ENCODE measurements at places on chromosomes 12 and 14. TPM values are rescaled to one million over a fixed set of nuclear protein-coding genes. Genes with fewer than 3 reads are reported as not detected.

The SLC4A8 gene
- total RNA-seq, result 0.83 TPM

DNA sequence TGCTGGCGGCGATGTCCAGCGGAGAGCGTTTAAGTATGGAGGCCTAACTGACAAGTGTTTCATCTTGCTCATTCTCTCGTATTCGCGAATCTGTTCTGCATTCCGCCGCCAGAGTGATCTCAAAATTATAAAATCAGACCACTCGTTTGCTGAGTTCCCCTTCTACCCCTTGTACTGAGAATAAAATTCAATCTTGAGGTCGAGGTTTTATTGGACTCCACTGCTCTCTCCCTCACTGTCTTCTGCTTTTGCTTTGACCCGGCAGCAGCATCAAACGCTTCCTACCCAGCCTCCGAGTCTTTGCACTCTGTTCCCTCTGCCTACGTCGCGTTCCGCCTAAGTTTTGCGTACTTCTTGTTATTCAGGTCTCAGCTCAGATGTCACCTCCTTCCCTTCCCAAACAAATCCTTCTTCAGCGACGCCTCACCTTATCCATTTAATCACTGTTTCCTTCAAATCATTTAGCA lies 462 bp downstream of the KNTC1 start:
- no peak for DNase-seq

GRCh38 chr14:78448164-78449094 lies 278.3 kb downstream of the NRXN3 start:
- peak; percentile 5 for DNase-seq

The RHEBL1 gene
- total RNA-seq, result 7.9 TPM

GRCh38 chr12:46577063-46577776 lies 204.6 kb upstream of the SLC38A2 start:
- DNase-seq, result no peak

GRCh38 chr12:57815177-57816000 lies 3.1 kb downstream of the AVIL start:
- no peak for DNase-seq

GRCh38 chr14:77613201-77613600 lies 3.2 kb downstream of the SPTLC2 start:
- DNase-seq, result no peak

GRCh38 chr12:6112004-6112403 lies 12.5 kb downstream of the VWF start:
- no peak for DNase-seq

DNA sequence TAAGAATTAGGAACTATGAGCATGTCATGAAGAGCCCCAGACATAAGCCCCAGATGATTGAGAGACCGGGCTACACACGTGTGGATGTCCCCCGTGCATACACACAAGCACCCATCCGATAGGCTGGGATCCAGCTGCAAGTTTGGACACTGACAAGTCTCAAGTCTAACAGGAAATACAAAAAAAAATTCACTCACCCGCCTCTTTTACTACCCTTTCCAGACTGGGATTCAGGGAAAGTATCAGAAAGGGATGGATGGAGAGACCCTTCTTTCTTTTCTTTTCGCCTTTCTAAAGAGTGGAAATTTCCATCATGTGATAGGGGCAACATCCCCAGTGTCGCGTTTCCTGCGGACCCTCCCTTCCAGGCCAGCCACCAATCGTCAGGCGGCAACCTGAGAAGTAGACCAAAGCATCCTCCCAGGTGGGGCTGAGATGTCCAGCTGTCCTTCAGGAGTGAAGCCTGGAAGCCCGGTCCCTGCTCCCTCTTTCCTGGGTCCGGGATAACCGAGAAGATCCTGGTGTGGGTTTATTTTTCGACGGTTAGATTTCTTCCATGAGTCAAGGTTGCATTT lies 6.4 kb upstream of the SLC38A4 start:
- DNase-seq, result no peak

GRCh38 chr14:51901475-51902024 lies 41.1 kb downstream of the GNG2 start:
- DNase-seq, result no peak

The DLK1 gene
- total RNA-seq, result not detected

DNA sequence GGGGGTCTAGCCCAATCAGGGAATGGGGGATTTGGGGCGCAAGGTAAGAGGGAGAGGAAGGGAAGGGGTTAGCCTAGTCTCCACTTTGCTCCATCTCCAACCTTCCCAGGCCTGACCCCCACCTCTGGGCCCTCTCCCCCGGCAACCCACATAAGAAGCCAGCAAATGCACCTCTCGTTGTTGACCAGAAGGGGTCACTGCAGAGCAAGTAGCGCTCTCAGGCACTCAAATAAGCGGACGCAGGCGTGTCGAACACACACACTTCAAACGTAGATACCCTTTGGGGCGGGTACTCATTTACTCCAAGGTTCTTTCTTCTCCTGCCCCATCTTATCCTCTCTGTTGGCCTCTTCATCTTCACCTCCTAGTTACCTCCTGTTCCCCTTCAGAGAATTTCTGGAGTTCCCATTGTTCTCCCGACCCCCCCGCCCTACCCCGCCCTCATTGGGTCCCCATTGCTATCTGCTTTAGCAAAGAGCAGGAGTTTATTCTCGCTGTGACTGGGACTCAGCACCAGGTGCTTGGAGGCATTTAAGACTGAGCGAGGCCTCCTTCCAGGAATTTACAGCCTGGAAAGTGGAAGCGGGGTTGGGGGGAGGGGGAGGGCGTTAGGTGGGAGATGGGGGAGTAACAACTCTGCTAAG lies 1.5 kb upstream of the SRRM4 start:
- DNase-seq, result no peak

- no peak for DNase-seq
Measured at GRCh38 chr14:85190251-85190650, 339.7 kb upstream of the FLRT2 start.

DNA sequence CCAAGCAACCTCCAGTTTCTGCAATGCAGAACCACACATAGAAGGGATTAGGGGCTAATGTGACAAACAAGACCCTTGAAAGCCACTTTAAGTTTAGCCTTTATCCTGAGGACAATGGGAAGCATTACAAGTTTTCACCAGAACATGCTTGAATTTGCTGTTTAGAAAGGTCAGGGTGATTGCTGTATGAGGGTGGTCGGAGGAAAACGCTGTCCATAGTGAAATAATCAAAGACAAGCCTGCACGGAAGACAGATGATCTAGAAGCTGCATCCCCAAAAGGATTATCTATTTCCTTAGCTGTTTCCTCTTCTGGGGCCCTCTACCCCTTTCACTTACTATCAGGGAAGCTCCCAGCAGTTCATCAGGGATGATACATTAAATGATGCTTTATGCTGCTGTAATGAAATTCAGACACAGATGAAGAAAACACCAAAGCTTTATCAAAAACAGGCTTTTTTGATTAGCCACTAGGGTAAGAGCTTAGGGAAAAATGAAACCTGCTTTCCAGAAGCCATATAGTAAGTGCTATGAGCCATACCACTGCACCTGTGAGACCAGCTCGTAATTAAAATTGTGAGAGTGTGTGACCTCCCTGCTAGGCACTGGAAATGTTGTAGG lies 6.5 kb downstream of the HAL start:
- no peak for DNase-seq

DNA sequence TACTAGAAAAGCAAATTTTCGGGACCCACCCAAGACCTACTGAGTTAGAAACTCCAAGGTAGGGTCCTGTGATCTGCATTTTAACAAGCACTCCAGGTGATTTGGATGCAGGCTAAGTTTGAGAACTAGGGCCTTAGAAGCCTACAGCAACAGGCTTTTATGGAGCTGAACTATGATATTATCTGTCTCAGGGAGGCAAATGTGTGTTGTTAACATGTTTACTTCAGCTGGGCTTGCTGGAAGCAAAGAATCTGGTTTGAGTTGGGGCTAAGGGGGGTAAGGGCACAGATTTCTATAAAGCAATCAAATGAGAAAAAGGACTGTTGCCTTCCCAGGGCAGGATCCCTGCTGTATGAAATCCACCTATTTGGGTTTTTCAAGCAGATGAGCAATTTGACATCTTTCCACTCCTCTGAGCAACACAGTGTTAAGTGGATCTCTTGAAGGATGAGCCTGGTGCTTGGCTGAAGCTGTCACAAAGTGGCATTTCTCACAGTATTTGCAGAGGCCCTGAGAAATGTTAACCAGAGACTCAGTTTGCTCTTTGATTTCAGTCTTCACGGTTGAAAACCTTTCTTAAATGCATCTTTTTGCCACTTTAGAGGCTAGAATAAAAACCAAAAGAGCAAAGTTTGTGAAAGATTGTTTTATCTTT lies 36.2 kb upstream of the SOCS2 start:
- DNase-seq, result no peak

The EFS gene
- total RNA-seq, result not detected

The STXBP6 gene
- not detected for total RNA-seq

The SIRT4 gene
- total RNA-seq, result 1.4 TPM

The CISTR gene
- total RNA-seq, result not detected

GRCh38 chr14:65419593-65420252 lies 7.2 kb downstream of the FUT8 start:
- no peak for DNase-seq

DNA sequence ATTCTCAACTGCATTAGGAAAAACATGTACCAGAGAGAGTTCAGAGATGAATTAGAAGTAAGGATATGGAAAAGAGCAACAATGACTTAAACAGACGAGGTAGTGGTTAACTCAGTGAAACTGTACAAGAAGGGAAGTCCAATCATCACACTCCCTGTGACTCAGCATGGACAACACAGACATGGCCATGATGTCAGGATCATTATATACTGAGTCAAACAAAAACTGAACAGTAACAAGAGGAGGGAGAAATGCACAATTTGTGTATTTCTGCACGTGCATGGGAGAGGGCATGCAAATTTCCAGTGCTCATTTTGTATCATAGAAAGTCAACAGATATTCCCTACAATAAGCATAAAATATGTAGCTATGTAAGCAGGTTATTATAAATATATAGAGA lies 1037.8 kb downstream of the BCL11B start:
- DNase-seq, result no peak

GRCh38 chr14:24332268-24332993 lies 2.4 kb downstream of the ADCY4 start:
- DNase-seq, result peak; percentile 61

GRCh38 chr12:26853303-26854030 lies 20.5 kb upstream of the ITPR2 start:
- DNase-seq, result peak; percentile 50

GRCh38 chr12:41189395-41190251 lies 1.5 kb downstream of the PDZRN4 start:
- no peak for DNase-seq

The XPOT gene
- total RNA-seq, result 58.2 TPM

- no peak for DNase-seq
Measured at GRCh38 chr14:66645716-66646115, 137.8 kb downstream of the GPHN start.

GRCh38 chr14:74261288-74261687 lies 22.0 kb downstream of the VSX2 start:
- no peak for DNase-seq

The SMCO2 gene
- not detected for total RNA-seq

GRCh38 chr12:946631-947030 lies 2.9 kb downstream of the RAD52 start:
- no peak for DNase-seq

The CD69 gene
- total RNA-seq, result 1,104 TPM

DNA sequence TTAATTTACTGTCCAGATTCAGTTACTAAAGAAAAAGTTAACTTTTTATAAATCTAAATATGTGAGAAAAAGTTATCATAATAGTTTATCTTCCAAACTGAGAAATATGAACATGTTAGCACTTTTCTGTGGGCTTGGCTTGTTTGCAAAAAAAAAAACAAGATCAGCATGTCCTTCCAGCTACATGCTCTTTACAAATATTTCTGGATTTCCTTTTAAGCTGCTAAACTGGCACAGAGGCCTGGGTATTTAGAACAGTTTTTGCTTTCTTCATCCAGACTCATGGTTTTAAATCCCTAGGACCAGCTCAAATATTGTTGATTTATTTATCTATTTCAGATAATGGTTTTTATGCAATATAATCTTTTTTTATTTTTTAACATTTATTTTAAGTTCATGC lies 1444.5 kb upstream of the FLRT2 start:
- DNase-seq, result no peak
